Stimulated activated CD8-positive, alpha-beta memory T cell treated with anti-CD3 and anti-CD28 coated beads, Interleukin-7, amount 100 ng/mL, for 1 hour (primary cell): ENCODE measurements at places on chromosomes 5 and 9.

DNA sequence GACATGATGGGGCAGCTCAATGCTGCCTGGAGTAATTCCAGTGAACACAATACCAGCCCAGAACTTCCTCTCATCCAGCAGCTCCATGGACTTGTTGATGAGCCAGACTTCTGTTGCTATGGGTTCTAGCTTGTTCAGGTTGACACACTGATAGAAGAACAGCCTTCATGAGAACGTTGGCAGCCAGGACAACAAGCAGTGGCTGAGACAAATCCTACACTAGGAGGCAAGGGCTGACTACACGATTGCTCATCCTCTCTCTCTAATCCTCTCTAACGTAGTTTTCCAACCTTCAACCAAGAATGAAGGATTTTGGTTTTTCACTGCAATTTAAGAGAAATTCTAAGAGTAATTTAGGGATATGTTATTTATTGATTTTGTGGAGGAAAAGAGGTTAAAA lies 67.8 kb downstream of the NIPSNAP3B start:
- no peak for DNase-seq

DNA sequence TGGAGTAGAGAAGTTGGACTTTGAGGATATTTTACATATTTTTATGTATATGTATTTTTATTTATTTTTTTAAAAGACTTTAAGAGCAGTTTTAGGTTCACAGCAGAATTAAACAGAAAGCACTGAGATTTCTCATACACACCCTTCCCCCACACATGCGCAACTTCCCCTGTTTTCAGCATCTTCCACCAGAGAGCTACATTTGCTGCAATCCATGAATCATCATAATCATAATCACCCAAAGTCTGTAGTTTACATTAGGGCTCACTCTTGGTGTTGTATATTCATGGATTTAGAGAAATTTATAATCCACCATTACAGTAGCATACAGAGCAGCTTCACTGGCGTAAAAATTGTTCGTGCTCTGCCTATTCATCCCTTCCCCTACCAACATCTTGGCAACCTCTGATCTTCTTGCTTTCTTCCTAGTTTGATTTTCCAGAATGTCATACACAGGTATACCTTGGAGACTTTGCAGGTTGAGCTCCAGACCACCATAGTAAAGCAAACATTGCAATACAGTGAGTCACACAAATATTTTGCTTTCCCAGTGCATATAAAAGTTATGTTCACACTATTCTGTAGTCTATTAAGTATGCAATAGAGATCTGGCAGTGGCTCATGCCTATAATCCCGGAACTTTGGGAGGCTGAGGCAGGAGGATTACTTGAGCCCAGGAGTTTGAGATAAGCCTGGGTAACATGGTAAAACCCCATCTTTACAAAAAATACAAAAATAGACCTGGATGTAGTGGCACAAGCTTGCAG lies 9.6 kb upstream of the CCDC171 start:
- no peak for DNase-seq

DNA sequence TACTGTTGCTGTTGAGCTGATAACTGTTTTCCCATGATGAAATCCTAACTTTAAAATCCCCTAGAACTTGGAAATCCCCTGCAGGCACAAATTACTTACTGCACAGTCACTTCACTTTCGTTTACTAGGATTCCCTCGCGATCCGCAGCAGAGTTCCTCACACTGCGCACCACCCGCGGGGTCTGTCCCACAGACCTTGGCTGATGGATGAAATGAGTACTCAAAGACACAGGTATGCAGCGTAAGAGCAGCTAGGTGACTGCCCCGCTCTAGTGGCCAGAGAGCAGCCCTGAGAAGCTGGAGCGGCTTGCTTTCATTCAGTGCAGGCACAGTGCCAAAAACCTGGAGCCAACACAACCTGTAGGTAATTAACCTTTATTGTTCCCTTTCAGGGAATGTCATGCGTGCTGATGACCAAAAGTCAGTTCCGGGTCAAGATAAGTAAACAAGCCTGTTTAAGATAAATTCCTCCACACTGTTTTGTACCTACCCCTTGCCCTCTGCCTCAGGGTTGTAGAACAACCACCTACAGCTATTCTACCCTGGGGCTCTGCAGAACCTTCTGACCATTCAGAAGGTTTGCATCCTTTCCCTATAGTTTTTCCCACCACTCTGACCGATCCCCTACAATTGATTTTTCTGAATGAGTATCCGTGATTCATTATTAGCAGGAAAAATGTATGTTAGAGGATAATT lies 191.2 kb downstream of the CDH9 start:
- DNase-seq: no peak

GRCh38 chr9:100999906-101000544 lies 28.5 kb upstream of the PLPPR1 start:
- DNase-seq: no peak

GRCh38 chr5:75018805-75019587 lies 33.4 kb downstream of the GCNT4 start:
- no peak for DNase-seq

GRCh38 chr9:4548811-4549725 lies 58.8 kb downstream of the SLC1A1 start:
- DNase-seq: no peak

- no peak for DNase-seq
Observed at GRCh38 chr5:36832274-36832673, 44.3 kb upstream of the NIPBL start.

- no peak for DNase-seq
Observed at GRCh38 chr5:2752059-2752820, 763 bp upstream of the IRX2 start.

DNA sequence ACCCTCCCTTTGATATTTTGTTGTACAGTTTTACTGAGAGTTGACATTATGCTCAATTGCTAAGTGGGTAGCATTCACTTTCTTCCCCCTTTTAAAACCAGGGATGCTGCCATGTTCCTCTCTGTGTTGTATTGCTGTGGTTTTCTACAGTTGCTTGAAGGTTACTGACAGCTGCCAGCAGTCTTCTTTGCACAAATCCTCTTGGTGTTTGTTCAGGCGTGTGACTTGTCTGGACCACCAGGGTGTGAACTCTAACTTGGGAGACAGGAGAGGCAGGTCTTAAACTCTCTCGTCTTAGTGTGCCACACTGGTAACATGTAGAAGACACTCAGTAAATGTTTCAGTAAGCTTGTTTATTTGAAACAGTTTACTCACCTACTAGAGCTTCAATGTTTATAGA lies 25.1 kb downstream of the SLC44A1 start:
- DNase-seq: no peak

DNA sequence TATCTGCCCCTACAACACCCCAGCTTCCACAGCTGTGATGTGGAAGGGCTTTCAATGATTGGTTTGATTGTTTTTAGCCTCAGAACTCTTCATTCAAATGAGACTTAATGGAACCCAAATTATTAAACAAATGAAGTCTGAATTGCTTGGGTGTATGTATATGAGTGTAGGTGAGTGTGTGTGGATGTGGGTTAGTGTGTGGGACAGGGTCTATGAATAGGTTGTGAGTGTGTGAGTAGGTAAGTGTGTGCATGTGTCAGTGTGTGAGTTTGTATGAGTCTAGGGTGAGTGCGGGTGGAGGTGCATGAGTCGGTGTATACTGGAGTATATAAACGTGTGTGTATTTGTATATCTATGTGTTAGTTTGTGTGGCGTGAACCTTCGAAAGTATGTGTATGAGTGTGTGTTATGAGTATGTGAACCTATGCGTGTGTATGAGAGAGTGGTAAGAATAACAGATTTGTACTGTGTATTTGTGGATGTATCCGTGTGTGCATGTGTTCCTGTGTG lies 26.9 kb downstream of the COL15A1 start:
- no peak for DNase-seq

DNA sequence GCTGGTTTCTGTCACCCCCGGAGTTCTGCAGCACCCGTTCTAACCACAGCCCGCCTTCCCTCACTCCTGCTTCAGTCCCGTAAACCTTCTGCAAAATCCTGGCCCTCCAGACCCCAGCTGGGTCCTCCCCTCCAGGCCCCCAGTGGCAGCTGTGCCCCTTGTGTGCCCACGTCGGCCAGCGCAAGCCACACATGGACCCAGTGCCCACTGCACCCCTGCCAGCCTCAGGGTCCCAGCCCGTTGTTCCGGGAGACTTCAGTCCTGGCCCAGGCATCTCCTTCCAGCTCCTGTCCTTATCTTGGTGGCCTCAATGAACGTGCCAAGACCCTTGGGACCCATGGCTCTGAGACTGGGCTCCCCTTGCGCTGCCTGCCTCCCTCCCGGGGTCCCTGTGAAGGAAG lies 43.2 kb downstream of the EXD3 start:
- DNase-seq: no peak

- no peak for DNase-seq
Observed at GRCh38 chr9:74497748-74498620, 849 bp downstream of the RORB start.

- no peak for DNase-seq
Observed at GRCh38 chr5:114148253-114148652, 213.6 kb upstream of the KCNN2 start.

DNA sequence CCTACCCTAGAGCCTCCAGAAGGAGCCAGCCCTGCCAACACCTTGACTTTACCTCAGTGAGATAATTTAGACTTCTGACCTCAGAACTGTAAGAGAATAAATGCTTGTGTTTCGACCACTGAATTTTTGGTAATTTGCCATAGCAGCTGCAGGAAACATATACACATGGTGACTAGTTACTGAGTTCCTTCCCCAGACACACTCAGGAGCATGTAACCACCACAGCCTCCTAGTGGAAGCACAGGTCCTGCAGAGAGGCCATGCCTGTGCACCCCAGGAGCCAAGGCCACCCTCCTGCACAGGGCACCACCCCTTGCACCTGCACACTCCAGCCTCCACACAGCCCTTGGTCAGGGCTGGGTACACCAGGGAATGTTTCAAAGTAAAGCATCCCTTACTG lies 7.6 kb upstream of the CAMSAP1 start:
- DNase-seq: no peak

DNA sequence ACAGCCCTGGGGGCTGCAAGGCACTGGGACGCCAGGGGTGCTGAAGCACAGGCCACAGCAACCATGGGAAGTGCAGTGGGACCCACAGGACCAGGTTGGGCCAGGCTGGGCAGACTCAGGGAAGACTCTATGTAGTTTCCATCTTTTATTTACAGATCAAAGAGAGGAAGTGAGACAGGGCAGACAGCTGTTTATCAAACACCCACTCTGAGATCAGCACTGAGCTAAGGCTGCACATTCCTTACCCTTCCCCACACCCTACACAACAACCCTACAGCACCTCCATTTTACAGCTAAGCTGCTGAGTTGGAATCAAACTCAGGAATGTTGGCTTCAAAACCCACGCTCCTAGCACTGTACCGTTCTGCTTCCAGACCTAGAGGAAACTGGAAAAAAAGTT lies 19.8 kb downstream of the BARHL1 start:
- DNase-seq: no peak

DNA sequence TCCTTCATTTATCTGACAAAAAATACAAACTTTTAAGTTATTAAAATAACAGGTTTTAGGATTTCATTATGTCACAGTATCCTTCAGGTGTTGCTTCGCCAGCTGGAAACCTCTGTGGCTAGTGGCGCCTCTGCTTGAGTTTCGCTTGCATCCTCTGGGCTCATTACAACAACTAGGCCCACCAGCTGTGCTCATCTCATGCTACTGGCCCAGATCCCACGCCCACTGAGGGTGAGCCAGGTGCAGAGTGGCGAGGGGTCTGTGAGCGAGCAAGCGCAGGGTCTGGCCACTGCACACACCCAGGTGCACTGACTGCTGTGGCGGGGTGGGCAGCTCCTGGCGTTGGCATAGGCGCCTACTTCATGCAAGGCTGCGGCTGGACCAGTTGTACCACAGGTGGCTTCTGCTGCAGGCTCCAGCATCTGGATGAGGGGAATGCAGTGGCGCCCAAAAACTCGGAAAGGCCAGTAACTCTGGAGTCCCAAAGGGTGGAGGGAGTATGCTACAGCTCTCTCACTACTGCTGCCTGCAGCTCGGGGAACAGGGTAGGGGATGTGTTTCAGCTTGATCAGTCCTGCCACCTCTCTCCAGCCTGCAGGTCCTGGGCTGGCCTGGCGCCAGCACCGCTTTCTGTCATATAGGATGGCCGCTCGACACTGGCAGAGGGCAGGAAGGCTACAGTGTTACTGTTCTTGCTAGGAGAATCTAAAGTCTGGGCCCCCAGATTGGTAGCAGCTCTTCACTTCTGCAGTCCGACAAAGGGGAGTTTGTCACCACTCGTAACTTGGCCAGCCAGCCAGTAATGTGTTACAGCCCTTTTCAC lies 452.1 kb downstream of the TUSC1 start:
- no peak for DNase-seq

DNA sequence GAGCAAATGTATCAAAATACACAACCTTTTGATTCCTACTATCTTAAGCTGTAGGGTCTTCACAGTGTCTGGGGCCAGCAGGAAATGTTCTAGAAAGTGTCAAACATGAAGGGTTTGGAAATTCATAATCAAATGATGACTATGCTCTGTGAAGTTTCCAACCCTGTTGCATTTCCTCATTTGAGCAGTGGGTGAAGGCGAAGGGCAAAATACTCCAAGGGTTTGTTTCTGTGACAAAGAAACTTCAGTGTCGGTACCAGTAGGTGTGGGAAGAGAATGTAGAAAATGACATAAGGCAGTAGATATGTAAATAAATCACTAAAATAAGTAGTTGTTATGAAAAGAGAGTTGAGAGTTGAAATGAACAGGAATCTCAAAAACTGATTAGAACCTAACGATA lies 576 bp downstream of the ALDOB start:
- DNase-seq: no peak

- no peak for DNase-seq
Observed at GRCh38 chr5:122300374-122300773, 11.7 kb upstream of the SNCAIP start.

DNA sequence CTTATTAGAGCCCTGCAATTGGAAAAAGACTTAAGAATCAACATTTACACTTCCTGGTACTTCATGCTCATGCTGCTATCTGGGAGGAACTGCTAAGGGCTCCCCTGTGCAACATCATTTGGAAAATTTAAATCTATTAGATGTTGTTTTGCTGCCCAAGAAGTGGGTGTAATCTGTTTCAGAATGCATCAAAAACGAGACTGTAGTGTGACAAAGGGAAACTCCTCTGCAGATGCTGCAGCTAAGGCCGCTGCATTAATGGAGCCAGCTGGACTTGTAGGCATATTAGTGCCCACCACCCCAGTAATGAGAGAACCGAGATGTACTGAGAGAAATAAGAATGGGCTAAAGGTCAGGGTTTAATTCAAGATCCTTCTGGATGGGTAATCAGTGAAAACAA lies 11.1 kb upstream of the PAIP1 start:
- DNase-seq: no peak

DNA sequence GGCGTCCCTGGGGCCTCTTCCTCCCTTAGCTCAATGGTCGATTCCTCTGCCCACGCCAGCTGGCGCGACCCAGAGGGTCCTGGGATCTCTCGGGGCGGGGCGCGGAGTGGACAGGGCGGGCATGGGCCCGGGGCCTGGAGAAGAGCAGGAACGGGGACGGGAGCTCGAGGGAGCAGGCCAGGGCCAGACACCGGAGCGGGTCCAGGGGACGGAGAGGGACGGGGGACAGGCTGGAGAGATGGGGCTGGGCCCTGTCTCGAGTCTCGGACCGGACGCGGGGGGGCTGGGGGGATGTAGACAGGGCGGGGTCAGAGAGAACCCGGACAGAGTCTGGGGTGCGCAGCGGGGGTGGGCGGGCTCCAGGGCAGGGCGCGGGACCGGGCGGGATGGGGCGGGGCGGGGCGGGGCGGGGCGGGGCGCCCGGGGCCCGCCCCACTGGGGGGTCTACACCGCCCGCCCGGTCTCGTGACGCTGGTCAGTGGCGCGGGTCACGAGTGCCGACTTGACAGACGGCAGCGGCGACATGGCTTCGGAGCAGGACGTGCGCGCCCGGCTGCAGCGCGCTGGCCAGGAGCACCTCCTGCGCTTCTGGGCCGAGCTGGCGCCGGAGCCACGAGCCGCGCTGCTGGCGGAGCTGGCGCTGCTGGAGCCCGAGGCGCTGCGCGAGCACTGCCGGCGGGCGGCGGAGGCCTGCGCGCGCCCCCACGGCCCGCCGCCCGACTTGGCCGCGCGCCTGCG lies at the start of gene UAP1L1:
Gene UAP1L1 (plus strand): TSS at position 508 of the 738 bp plus-strand sequence. CDS start 16 bp downstream, at position 524.
- no peak for DNase-seq
